ENCODE measurements at places on chromosomes 6 and 20.

DNA sequence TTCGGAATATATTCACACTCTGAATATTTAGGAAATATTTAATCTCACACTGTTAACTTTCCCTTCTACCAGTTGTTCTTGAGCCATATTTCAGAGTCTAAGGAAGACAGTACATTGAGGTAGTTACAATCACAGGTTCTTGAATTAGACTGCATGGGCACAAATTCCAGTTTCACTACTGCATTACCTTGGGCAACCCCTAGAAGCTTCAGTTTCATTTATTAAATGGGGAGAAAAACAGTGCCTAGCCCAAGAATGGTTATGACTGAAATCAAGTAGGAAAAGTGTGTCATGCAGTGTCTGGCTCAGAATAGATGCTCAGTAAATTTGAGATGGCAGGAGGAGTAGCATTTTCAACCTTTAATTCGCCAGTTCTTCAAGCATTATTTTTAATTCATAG lies 124.5 kb upstream of the SAMD5 start:
- no peak for DNase-seq

DNA sequence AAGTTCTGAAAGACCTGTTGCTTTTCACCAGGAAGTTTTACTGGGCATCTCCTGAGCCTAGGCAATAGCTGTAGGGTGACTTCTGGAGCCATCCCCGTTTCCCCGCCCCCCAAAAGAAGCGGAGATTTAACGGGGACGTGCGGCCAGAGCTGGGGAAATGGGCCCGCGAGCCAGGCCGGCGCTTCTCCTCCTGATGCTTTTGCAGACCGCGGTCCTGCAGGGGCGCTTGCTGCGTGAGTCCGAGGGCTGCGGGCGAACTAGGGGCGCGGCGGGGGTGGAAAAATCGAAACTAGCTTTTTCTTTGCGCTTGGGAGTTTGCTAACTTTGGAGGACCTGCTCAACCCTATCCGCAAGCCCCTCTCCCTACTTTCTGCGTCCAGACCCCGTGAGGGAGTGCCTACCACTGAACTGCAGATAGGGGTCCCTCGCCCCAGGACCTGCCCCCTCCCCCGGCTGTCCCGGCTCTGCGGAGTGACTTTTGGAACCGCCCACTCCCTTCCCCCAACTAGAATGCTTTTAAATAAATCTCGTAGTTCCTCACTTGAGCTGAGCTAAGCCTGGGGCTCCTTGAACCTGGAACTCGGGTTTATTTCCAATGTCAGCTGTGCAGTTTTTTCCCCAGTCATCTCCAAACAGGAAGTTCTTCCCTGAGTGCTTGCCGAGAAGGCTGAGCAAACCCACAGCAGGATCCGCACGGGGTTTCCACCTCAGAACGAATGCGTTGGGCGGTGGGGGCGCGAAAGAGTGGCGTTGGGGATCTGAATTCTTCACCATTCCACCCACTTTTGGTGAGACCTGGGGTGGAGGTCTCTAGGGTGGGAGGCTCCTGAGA lies at the start of gene HFE:
Gene HFE, plus strand, starts transcription at position 146 of the 832 bp plus-strand sequence. Its CDS starts 12 bp downstream, at position 158.
- DNase-seq: peak; percentile 67

GRCh38 chr6:24387818-24388217 lies 14.9 kb upstream of the MRS2 start:
- DNase-seq: no peak

GRCh38 chr20:48828734-48829460 lies 1.1 kb upstream of the PREX1 start:
- DNase-seq: no peak

Measured in ecto neural progenitor cell (in vitro differentiated cells).